Amniotic epithelial cell (primary cell): ENCODE measurements at places on chromosomes 7 and 10.
A peak's percentile ranks its signal among the peaks of the same experiment; 100 is the strongest.

GRCh38 chr10:9244864-9245263, 1190.4 kb downstream of the GATA3 start:
- no peak for DNase-seq

DNA sequence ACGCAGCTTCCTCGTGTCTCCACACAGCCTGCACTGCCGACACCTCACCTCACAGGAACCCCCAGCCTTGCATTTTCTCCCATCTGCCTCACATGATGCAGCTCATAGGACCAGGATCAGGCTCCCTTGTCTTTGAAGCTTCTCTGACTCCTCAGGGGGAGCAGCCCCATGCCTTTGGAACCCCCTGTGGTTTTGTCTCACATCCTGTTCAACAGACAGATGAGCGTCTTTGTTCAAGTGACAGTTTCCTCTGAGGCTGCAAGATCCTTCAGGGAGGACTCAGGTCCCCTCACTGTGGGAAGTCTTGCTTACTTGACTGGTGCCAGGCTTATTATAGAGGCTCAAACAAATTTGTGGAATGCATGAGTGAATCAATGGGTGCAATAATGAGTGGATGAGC, 667.1 kb downstream of the INHBA start:
- no peak for DNase-seq

DNA sequence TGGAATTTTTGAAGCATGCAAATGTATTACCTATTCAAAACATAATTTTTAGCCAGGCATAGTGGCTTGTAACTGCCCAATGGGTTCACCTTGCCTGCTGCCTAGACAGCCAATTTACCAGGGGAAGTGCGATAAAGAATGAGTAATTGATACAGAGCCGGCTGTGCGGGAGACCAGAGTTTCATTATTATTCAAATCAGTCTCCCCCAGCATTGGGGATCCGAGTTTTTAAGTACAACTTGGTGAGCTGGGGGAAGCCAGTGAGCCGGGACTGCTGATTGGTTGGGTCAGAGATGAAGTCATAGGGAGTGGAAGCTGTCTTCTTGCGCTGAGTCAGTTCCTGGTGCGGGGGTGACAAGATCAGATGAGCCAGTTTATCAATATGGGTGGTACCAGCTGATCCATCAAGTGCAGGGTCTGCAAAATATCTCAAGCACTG, 29.1 kb upstream of the NRBF2 start:
- DNase-seq: no peak

DNA sequence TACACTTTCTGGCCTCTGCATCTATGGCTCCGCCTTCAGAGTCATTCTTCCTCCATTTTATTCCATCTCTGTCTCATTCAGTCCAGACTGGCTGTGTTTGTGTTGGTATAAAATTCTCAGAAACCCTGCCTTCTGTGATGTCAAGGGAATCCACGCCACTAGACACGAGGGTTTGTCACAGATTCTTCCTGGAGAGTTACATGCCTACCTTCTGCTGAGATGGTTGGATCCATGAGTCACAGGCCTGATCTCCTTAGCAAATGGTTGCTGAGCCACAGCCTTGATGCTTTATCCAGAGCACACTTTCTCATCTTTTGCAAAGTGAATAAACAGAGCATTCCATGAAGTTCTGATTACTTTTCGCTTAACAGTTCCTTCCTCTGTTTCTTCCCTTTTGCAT, 35.9 kb upstream of the TSPAN33 start:
- DNase-seq: peak; percentile 32

- DNase-seq: no peak
Observed at GRCh38 chr10:14971867-14972448, 12.8 kb downstream of the MEIG1 start.

DNA sequence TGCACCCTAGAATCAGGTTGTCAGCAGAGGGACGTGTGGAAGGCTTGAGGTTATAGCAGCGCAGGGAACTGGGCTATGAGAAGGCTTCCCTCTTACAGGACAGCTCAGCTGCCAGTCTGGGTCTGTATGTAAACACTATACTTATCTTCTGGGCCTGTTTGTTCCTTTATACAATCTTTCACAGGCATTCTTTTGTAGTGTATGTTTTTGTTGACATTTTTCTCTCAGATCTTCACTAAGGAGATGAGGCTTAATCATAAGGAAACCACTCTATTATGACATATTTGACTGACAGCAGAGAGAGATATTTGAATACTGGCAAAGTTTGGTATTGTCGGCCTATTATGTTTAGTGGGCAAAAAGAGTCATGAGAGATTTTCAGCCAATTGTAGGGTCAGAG, 929 bp downstream of the GBF1 start:
- DNase-seq: peak; percentile 73
